ENCODE measurements at places on chromosomes 1 and 21.

GRCh38 chr1:76314730-76315129 is 240.2 kb downstream of the ST6GALNAC3 start:
- no peak for DNase-seq

DNA sequence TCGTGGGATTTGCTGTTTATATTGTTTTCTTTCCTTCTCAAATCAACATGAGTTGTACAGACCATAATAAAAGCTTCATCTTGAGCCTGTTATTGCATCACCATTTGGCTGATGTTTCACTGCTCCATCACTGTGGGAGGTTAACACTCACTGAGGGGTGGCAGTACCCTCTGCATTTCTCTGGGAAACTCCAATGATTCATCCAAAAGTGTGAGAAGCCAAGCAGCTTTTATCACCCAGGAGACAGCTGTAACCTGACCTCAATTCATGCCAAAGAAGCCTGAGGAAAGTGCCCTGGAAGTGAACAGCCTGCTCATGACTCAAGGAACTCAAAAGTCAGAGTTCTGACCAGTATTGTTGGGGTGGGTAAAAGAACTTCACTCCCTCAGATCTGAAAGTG is 84.1 kb downstream of the GPR88 start:
- peak; percentile 55 for DNase-seq

DNA sequence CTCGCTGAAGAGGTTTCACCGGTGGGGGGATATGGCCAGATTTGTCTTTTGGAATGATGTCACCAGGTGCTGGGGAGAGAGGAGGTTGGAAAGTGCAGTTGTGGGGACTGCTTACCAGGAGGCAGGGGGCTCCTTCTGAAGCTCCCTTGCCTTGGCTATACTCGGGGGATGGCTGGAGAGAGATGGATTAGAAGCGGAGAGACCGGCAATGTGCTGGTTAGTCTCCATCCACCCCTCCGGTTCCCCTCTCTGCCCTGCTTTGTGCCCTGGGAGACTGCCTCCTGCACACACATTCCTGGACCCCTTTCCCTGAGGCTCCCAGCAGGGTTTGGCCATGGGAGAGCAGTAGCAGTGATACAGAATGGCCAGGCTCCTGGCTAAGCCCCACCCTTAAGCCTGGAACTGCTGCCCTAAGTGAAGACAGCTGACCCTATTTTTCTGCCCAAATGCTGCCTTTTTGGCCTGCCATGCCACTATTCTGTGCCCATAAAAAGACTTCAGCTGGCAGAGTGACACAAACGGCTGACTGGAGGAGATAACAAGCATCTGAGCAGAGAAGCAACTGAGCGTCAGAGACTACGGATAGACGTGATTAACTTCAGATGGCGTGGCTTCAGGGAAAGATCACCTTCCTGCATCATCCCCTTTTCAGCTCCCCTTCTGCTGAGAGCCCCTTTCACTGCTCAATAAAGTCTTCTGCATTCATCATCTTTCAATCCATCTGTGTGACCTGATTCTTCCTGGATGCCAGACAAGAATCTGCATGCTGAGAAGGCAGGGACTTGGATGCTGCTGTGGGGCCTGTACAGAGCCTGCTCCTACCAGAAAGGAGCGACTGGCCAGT is 14.5 kb upstream of the VPS13D start:
- DNase-seq = no peak

DNA sequence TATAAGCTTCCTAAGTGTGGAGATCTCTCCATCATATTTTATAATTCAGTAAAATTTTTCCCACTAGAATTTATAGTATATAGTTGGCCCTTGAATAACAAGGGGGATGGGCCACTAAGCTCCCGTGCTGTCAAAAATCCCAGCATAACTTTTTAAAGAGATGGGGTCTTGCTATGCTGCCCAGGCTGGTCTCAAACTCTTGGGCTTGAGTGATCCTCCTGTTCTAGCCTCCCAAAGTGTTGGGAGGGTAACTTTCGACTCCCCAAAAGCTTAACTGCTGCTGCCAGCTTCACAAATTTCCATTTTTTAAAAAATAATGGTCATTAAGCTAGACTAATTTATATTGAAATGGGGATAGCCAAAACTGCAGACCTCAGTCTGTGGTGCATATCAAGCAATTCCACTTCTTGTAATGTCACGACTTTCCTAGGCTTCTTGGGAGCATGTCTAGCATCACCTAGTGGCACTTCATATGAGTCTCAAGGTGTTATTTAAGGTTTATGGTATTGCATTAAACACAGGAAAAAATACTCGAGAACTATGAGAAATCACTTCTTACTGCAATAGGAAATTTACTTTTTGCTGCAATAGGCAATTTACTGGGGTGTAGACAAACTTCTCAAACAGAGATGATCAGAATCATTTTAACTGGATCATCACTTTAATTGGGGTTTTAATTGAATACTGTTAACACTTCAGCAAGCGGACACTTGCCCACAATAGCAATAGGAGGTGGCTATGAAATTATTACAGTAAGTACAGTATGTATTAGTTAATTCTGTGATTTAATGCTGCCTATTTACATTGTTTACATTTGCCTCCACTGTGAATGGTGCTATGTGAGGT is 19.3 kb upstream of the ACTA1 start:
- peak; percentile 25 for DNase-seq
